ENCODE measurements at places on chromosomes 13 and 19.

DNA sequence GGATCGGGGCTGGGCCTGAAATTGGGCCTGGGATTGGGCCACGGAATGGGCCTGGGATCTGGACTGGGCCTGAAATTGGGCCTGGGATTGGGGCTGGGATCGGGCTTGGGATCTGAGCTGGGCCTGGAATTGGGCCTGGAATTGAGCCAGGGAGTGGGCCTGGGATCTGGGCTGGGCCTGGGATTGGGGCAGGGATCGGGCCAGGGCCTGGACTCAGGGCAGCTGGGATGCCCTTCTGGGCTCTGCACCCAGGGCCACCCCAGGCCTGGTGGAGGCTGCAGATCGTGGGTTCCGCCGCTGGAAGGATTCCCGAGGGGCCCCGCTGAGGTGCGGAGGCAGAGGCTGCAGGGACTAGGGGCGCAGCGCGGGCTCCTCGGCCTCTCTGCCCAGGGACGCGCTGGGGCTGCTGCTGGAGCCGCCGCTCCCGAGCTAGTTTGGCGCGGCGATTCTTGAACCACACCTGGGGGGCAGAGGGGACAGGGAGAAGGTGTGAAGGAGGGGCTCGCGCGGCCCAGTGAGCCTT lies 1.8 kb downstream of the TPRX1 start:
- no peak for DNase-seq

DNA sequence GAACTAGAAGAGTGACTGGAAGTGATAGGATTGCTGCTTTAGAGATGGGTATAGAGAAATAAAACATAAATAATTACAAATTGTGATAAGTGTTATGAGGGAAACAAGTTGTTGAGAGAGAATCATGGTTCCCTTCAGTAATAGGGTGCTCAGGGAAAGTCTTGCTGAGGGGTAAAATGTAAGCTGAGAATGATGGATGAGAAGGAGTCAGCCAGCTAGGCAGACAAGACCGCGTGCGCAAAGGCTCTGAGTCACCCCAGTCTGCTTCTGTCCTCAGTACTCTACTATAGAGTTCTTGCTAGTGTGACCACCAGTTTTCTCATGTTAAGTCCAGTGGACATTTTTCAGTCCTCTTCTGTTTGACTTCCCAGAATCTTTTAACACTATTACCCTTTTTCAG lies 39.5 kb downstream of the PCCA start:
- DNase-seq, result no peak

GRCh38 chr13:93522501-93522900 lies 295.9 kb downstream of the GPC6 start:
- DNase-seq, result no peak

GRCh38 chr13:79030513-79030912 lies 371.6 kb upstream of the OBI1 start:
- no peak for DNase-seq

DNA sequence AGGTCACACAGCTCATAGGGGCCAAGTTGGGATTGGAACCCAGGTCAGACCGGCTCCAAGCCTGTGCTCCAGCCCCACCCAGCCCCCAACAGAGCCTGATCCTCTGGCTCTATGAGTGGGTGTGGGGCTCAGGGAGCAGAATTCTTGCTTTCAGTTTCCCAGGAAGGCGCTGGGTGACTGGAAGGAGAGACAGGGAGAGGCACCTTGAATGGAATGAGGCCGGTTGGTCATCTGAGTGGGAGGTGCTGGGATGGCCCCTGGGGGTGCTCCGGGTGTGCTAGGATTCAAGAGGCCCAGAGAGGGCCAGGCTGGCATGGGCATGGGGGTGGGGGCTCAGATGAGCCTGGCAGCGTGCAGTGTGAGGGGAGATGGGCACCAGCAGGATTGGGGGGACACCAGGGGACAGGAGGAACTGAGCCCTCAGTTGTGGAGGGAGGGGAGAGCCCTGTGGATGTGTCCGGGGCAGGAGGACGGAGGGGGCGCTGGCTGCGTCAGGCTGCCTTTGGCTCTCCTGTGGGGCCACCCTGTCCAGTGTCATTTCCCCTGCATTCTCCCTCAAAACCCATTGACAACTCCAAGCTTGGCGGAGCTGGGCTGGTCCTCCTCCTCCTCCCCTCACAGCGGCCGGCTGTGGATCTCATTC lies 31.2 kb upstream of the ANKRD10 start:
- DNase-seq, result no peak

GRCh38 chr13:36297366-36298338 lies at the start of gene CCDC169:
TSS of gene CCDC169 (minus strand) at chr13:36297814. CDS start at chr13:36297719, 95 bp downstream.
- peak; percentile 62 for DNase-seq

DNA sequence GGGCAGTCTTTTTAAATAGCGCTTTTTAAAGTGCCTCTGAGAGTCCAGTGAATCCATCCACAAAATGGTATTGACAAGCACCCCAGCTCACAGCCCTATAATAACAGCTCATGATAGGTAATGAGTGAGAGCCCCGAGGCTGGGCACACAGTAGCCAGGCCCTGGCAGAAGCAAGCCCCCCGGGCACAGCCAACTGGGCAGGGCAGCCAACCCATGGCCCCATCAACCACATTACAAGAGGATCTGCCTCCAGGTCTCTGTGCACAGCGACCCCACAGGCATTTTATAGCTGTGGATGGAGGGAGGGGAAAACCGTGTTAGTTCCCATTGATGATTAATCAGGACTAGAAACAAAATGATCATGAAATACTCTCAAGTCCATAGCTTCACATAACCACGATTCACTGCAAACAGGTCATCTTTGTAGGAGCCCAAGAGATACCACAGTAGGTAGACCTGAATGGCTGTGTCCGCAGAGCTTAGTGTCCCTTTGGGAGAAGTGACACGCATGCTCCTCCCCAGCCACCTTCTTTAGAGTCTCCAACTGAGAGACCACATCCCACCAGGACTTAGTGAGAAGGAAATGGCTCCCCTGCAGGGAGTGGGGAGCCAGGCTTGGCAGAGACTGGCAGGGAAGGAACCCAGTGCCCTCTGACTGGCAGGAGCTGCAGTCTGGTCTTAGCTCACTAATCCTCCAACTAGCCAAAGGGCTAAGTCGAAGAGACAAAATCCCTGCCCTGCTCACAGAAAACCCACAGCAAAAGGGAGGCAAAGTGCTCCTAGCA lies 4.3 kb upstream of the VSTM2B start:
- no peak for DNase-seq

DNA sequence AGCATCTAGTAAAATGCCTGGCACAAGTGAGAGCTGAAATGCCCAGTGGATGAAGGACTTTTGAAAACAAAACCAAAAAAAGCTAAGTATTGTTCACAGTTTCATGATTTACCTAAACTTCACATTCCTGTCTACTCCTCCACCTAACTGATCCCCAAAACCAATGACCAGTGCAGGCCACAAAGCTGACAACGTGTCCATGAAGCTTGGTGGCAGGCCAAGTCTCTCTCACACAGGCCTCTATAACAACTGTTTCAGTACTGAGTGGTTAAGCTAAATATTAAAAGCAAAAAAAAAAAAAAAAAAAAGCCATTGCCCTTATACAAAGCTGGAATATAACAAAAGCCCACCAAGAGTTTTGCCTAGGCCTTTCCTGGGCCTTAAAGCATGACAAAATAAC lies 36.4 kb downstream of the STK24 start:
- no peak for DNase-seq

DNA sequence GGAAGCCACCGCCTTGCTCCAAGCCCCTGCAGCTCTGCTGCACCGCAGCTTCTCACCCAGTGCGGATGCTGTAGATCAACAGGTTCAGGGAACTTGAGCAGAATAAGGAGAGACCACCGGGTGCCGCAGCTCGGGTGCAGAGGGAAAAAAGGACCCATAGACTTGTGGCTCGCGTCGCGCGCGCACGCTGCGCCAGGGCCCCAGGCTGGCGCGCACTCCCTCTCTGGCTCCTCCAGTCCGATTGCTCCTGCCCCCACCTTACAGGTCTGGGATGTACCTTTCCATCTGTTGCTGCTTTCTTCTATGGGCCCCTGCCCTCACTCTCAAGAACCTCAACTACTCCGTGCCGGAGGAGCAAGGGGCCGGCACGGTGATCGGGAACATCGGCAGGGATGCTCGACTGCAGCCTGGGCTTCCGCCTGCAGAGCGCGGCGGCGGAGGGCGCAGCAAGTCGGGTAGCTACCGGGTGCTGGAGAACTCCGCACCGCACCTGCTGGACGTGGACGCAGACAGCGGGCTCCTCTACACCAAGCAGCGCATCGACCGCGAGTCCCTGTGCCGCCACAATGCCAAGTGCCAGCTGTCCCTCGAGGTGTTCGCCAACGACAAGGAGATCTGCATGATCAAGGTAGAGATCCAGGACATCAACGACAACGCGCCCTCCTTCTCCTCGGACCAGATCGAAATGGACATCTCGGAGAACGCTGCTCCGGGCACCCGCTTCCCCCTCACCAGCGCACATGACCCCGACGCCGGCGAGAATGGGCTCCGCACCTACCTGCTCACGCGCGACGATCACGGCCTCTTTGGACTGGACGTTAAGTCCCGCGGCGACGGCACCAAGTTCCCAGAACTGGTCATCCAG lies 964 bp downstream of the PCDH17 start:
- DNase-seq, result no peak

- DNase-seq, result no peak
These were observed 214.6 kb downstream of the RBM26 start for GRCh38 chr13:79191501-79191900.

DNA sequence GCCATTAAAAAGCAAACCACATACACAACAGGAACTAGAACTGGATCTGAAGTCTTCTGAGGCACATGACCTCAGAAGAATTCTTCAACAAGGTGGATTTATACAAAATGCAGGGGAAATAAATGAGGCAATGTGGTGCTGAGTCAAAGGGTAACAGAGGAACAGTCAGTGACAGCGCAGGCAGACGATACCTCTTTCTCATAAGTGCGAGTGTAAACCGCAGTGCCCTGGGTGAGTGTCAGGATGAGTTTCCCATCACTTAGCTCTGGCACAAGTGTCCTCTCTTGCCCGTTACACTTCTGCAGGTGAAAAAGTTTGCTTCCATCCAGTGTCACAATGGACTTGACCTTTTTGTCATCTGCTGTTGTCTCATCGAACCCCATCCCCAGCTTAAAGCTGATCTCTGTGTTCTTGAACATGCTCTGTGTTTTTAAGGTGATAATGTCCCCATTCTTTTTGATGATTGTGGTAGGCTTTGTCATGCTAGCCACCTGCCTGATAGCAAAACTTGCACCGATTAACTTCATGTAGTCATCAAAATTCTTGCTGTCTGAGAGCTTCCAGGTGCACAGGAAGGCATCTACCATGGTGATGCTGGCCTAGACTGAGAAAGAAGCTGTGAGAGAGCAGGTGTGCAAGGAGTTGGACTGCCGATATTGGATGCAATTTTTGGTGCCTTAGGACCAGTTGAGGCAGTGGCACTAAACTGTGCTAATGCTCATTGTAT lies 97.3 kb downstream of the AKAP11 start:
- DNase-seq, result no peak
